ENCODE measurements at places on chromosomes 12 and 14. TPM values are rescaled to one million over a fixed set of nuclear protein-coding genes. Genes with fewer than 3 reads are reported as not detected.

- H3K4me1 ChIP-seq = no peaks in the 10 kb centered on the region
- H3K4me3 ChIP-seq = no peak overlapping the region
- H3K27ac ChIP-seq = no peak overlapping the region
- H3K36me3 ChIP-seq = no peaks in the 10 kb centered on the region
- DNase-seq = no peak
- no peaks in the 10 kb centered on the region for H3K27me3 ChIP-seq
Measured at GRCh38 chr14:66802962-66803361, 295.0 kb downstream of the GPHN start.

GRCh38 chr12:25186038-25186787 is 8.7 kb downstream of the DNAI7 start:
- no peak overlapping the region for H3K4me3 ChIP-seq
- no peaks in the 10 kb centered on the region for H3K4me1 ChIP-seq
- DNase-seq = no peak
- H3K27ac ChIP-seq = no peak overlapping the region
- no peaks in the 10 kb centered on the region for H3K27me3 ChIP-seq
- H3K36me3 ChIP-seq = no peaks in the 10 kb centered on the region

DNA sequence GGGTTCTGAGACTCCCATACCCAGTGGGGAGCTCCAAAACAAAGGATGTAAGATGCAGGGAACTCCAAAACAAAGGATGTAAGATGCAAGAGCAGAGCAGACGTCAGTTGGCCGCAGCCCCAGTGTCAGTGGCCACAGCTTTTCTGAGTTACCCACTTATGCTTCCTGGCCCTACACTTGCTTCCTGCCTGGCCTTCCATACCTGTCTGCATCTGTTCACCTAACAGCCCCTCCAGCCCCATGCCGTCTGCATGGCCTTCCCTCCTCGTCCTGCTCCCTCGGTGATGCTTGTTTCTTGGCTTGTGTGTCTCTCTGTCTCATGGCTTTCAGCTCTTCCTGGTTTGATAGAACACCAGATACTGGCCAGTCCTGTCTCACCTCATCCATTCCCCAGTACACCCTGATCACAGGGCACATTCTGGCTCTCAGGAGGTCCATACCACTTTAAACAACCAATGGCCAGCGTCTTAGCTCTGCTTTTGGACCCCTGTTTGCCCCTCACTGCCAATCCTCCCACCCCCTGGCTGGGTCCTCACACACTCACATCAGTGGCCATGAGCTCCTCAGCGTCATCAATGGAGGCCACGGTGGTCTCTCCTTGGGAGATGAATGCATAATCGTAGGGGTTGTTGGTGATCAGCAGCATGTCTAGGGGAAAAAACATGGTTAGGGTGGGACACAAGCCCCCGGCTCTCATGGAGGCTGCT is 5.3 kb downstream of the MYH7 start:
- peak; percentile 22 for DNase-seq
- H3K27ac ChIP-seq = no peak overlapping the region
- no peak overlapping the region for H3K4me3 ChIP-seq

DNA sequence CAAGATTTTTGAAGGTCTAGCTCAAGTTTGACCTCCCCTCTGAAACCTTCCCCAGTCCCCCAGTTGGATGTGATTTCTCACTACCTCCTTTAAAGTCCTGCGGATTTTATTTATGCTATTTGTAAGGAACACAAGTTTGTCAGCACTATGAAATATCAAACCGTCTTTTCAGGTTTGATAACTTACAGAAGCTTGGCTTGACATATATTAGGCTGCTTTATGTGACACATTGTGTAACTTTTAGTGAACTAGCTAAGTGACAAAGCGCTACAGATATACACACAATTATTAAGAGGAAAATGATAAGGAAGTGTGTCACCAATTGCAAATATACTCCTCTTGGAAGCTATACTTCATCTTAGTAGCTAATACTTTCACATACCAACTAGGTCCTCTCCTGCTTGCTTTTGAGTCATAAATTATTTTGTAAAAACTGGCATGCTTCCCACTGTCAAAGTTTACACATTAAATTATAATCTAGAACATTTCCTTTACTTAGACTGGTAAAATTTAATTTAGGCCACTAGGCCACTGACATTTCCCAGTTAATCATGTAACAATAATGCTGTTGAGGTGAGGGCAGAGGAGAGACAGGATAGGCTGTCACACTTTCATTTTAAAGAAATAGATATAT is 149.5 kb downstream of the TMTC3 start:
- no peaks in the 10 kb centered on the region for H3K27me3 ChIP-seq
- no peak for DNase-seq
- no peak overlapping the region for H3K27ac ChIP-seq
- H3K36me3 ChIP-seq = no peaks in the 10 kb centered on the region
- no peaks in the 10 kb centered on the region for H3K4me1 ChIP-seq
- H3K4me3 ChIP-seq = no peak overlapping the region

CINP gene
- 34.4 TPM for total RNA-seq

DDN gene
- not detected for total RNA-seq

GALNT8 gene
- total RNA-seq = 0.67 TPM

CALM1 gene
- total RNA-seq = 477 TPM

JPH4 gene
- total RNA-seq = 6.2 TPM

IL31 gene
- total RNA-seq = not detected

ZNF891 gene
- 2.4 TPM for total RNA-seq
